ENCODE measurements at places on chromosomes 16 and 17.

DNA sequence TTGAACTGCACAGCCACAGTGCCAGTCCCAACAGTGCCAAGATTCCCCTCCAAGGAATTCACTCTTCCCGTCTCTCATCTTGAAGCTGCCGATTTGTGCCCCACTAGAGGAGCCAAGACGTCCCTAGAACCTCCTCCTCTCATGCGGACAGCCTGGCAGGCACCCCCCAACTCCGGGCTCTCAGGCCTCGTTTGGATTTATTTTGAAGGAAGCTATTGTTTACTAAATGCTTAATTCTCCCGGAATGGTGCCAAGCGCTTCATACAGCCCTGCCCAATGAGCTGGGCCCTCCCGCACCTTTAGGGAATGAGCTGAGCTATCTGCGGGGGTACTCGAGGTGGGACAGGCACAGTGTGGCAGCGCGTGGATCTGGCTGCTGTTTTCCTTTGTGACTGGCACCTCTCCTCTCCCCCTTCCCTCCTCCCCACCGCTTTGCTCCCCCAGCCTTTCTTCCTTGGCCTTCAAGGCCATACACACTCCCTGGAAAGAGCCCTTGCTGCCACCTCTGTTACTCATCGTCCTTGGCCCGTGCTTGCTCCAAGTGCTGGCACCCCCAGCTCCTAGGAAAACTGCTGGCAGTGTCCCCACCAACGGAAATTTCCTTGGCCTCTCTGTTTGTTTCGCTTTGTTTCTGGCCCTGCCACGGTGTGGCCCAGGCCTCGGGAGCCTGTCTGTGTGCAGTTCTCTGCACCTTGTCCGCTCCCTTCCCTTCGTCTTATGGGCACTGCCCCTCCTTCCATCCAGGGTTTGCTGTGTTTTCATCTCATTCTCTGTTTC, 49.9 kb upstream of the CDR2 start:
- DNase-seq, result no peak

DNA sequence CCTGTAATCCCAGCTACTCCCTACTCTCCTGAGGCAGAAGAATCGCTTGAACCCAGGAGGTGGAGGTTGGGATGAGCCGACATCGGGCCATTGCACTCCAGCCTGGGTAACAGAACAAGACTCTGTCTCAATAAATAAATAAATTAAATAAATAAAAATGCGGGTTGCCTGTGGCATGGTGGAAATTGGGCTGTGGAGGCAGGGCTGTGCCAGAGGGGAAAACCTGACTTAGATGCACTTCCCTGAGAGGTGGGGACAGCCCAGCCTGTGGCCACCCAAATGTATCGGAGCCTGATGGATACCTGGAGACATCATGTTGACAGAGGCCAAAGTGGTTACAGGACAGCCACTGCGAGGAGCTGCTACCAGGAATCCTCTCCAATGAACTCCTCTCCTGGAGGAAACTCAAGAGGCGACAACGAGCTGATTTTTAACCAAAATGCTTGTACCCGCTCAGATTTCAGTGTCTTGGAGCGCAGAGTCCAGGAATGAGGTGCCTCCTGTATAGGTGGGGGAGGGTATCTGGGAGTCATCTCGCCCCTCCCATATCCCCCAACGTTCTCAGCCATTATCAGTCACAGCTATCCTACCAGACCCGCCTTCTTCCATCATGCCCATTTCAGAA, 32.3 kb downstream of the DDX19A start:
- DNase-seq, result no peak

DNA sequence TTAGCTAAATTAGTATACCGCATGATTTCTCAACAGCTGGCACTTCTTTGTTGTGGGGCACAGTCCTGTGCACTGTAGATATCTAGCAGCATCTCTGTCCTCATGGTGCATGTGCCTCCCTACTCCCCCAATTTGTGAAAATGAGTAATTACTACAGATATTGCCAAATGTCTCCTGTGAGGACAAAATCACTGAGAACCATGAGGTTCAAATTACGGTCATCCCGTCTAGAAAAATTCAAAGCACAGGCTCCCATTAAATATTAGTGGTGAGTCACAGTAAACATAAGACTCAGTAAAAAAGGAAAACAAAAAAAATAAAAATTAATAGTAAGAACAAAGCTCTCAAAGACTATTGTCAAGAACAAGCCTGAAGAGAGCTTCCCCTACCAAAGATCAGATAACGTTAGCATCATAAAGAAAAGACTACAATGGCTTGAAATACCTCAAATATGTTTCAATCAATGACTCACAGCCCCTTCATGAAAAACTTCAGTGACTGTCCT, 57.8 kb downstream of the STH start:
- DNase-seq, result no peak

GRCh38 chr16:20766294-20766693, 2.5 kb downstream of the ACSM3 start:
- DNase-seq, result no peak

DNA sequence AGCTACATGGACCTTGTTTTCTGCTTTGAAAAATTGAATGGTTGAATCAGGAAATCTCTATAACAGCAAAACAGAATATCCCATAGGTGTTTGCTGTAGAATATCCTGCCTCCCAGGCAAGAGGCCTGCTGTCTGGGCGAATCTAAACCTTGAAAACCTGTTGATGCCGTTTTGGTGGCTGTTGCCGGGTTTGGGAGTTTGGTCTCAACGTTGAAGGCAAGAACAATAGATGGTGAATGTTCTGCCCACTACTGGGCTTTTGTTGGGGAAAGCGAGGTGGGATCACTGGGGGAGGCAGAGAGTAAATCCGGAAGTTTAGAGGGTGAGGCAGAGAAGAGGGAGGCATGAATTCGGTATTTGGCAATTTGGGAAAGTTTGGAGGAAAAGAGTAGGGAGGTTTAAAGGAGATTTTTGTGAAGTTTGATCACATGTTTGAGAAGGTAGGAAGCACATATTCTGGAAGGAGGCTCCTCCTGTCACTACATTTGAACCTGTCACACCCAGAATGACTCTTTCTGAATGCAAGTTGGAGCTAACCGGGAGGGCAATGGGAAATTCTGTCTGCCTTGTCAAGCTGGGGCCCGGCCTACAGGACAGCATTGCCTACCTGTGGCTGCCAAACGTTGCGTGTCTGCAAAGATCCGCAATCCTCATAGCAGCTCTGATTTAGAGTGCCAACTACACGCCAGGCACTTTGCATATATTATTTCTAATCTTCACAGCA, 46.5 kb downstream of the GPRC5B start:
- no peak for DNase-seq

DNA sequence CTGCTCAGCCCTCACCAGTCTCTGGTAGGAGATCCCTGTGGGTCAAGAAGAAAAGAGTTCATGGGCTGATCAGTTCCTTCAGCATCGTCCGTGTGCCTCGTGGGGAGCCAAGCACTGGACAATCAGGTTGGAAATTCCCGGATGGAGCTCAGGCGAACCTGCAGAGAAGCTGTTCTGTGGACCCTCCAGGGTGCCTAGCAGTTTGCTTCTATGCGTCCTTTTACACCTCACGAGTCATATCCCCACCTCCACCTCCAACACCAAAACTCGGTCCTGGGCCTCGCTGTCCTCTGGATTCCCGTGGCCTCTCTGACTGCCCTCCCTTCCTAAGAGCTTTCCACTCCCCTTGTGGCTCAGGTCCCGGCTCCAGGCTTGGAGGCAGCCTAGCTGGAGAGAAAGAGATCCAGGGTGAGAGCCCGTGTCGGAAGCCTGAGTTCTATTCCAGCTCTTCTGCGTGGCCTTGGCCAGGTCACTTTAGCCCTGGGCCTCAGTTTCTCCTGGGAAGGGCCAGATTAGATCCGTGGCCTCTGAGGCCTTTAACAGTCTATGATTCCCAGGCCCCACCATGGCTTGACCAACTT, 26.2 kb upstream of the PIK3R6 start:
- no peak for DNase-seq

DNA sequence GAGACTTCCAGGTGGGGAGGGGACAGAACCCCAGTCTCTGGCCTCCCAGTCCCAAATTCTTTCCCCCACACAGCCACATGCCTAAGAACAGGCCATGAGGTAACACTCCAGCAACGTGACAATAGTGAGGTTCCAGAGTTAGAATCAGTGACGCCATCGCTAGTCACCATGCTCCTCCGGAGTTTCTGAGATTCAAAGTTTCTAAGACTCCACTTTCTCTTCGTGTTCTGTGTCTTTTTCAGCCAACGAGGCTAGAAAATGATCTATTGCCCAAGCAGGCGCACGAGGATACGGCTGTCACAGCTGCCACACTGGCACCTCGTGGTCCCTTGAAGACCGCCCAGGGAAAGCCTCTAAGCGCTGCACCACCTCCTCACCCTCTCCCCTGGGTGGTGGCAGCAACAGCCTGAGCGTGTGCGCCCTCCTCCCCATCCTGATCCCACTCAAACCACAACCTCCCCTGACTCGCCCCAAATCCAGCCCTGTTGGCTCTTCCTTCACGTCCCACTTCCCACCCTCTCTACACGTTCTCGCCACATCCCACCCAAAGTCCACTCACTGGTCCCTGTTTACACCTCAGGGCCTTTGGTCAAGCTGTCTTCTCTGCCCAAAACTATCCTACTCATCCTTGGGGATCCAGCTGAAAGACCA, 1.0 kb downstream of the MCRIP1 start:
- peak; percentile 35 for DNase-seq

DNA sequence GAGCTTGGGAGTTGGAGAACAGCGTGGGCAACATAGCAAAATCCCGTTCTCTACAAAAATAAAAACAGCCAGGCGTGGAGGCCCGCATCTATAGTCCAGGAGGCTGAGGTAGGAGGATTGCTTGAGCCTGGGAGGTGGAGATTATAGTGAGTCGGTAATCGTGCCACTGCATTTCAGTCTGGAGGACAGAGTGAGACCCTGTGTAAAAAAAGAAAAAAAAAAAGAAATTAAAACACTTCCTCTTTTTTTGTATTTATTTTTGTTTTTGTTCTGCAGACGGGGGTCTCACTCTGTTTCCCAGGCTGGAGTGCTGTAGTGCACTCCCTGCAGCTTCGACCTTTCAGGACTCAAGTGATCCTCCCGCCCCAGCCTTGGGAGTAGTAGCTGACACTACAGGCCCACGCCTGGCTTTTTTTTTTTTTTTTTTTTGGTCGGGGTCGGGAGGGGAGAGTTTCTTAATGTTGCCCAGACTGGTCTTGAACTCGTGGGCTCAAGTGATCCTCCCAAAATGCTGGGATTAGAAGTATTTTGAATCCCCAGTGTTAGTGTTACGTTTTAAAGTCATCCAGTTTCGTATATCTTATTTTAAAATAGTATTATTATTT, 1.5 kb downstream of the IST1 start:
- DNase-seq, result no peak

GRCh38 chr17:60080545-60080944, 1.8 kb upstream of the HEATR6 start:
- no peak for DNase-seq

DNA sequence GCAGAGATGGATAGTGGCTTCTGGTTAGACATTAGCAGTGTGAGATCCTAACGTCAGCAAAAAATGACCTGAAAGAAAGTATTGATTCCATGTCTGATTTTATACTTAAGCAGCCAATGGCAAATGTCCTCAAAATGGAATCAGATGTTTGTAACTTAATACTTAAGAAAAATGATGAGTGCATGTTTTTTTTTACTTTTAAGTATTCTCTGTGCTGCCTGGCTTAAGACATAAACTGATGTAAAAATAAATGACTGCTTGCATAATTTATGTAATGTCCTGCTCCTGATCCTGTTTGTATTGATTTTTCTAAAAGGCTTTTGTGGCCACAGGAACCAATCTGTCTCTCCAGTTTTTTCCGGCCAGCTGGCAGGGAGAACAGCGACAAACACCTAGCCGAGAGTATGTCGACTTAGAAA, 7.4 kb downstream of the CBFB start:
- DNase-seq, result no peak

- DNase-seq, result no peak
These were observed 27.2 kb downstream of the MOSMO start for GRCh38 chr16:22035153-22035552.

DNA sequence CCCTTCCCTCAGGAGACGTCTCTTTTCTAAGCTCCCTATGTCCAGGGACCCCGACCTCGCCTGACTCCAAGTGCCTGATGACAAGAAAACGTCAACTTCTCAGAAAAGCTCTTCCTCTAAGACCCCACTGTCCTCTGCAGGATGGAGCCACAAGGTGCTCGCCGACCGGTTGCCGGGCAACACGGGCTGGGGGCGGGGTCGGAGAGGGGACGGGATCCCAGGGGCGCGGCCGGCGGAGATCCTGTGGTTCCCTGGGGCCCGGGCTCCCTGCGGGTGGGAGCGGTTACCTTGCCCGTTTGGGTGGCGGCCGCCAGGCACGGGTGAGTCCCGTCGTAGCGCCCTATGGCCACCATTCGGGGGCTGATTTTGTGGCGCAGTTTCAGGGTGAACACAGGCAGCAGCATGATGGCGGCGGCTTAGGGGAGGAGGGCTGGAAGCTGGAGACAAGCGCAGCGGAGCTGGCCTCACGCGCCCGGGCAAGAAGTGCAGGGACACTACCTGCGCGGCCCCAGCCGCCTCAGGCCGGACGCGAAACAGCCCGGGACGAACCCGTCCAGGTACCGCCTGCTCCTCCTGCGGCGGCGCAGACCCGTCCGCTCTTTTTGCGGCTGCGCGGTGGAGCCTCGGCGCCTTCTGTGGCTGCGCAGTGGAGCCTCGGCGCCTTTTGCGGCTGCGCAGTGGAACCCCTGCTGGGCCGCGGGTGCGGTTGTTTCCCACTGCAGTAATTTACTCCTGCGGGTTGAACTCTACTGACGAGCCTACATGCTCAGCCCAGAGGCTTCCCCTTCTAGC, at the start of gene BBS2:
Gene BBS2, minus strand, starts transcription at position 566 of the 792 bp plus-strand sequence. Its CDS starts 162 bp downstream, at position 404.
- DNase-seq, result peak; percentile 90

- no peak for DNase-seq
These were observed 25.6 kb upstream of the CDRT4 start for GRCh38 chr17:15492791-15493692.

- no peak for DNase-seq
These were observed 1.7 kb upstream of the NLRC3 start for GRCh38 chr16:3578610-3579551.

- no peak for DNase-seq
These were observed 22.1 kb downstream of the RFFL start for GRCh38 chr17:35041390-35041789.

GRCh38 chr17:76384222-76384986, at the start of gene SPHK1:
Gene SPHK1 (plus strand): TSS chr17:76384609. CDS start chr17:76385645, 1,036 bp downstream.
- peak; percentile 71 for DNase-seq

- DNase-seq, result no peak
These were observed 16.0 kb upstream of the ZNHIT3 start for GRCh38 chr17:36470499-36470898.

GRCh38 chr17:42305543-42306384, 17.5 kb downstream of the STAT5A start:
- no peak for DNase-seq

DNA sequence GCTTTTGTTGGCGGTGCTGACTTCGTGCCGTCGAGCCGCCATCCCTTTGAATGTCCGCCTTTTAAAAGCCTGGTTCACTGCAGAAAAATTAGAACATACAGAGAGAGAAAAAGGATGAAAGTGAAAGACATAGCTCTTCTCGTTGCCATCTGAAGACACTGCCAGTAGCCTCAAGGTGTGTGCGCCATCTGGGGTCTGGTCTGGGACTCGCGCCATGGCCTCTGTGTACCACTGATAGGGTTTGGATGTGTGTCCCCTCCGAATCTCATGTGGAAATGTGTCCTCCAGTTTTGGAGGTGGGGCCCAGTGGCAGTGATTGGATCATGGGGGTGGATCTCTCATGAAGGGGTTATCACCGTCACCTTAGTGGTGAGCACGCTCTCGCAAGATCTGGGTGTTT, 15.5 kb downstream of the GSE1 start:
- DNase-seq, result no peak
